ENCODE measurements at places on chromosomes 4 and X.

- no peak for DNase-seq
Observed at GRCh38 chr4:166956484-166956883, 277.8 kb downstream of the SPOCK3 start.

DNA sequence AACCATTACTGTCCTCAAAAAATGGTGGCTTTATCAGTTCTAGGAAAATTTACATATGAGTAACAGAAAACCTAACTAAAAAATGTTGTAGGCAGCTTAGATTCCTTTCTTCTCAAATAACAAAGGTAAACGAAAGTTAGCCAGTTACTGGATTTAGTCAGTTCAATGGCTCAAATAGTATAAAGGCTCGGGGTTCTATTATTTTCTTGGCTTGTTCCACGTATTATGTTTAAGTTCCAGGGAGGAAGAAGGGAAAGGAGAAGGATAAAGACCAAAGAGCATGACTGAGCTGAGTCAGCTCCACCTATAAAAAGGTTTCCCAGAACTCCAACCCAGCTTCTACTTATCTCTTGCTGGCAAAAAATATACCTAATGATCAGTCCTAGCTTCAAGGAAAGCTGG, 41.0 kb upstream of the MAB21L2 start:
- no peak for DNase-seq

- no peak for DNase-seq
Observed at GRCh38 chr4:6576512-6576911, 1.5 kb downstream of the MAN2B2 start.

DNA sequence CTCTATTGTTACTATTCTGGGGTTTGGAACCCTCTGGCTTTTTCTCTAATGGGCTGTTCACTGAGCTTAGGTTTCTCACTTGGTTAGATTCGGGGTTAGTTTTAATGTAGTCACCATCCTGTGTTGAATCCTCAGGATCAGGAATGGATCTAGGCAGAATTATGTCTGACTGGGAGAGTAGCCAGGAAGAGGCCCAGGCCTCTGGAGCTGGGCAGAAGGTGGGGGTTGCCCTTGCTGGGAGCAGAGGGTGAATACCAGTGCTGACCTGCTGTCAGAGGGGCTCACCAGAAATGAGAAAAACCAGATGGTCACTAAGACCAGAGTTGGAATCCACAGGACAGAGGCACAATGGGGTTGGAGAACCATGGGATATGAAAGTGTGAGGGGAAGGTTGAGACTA, 126.6 kb upstream of the SLC4A4 start:
- no peak for DNase-seq

GRCh38 chr4:169823685-169824084, 65.9 kb upstream of the HPF1 start:
- DNase-seq = no peak

DNA sequence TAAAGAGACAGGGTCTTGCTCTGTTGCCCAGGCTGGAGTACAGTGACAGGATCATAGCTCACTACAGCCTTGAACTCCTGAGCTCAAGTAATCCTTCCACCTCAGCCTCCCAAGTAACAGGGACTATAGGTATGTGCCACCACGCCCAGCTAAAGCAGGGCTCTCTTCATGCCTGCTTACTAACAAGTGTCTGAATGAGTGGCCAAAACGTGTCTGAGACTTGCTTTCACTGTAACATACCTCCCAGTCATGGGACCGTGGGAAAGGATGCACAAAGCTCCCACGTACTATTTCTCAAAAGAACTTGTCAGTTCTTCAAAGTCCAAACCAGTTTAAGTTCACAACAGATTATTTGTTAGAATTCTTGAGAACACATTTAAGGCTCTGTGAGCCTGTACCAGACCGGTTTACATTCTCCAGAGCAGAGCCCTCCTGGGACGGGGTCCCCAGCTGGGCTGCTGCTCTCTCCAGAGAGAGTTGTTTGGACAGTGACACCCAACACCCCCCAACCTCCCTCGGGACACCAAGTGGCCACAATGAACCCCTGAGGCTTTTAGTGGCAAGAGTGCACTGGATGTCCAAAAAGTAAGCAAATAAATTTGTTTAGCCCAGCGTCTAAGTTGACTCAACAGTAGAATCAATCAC, 24.1 kb downstream of the SH3KBP1 start:
- peak; percentile 55 for DNase-seq

DNA sequence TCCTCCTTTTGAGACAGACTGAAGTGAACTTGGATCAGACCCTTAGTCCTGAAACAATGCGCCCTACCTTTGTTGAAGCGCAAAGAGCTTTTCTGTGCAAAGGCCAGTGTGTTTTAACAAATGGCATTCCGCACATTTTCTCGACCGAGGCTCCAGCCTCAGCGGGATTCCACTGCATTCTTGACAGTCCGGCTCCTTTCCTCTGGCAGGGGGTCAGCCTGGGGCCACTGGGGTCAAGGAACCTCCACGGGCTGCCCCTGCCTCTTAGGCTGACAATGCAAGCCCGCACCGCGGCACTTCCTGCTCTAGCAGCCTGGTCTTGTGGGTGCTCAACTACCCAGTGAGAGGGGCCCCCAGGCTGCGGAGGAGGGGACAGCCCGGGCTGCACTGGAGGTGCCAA, 47.2 kb upstream of the TFDP3 start:
- no peak for DNase-seq

GRCh38 chr4:181293014-181293413, 950.2 kb upstream of the TENM3 start:
- DNase-seq = no peak

- no peak for DNase-seq
Observed at GRCh38 chrX:13598877-13599276, 29.5 kb downstream of the EGFL6 start.

- no peak for DNase-seq
Observed at GRCh38 chr4:143502231-143502630, 11.3 kb upstream of the SMARCA5 start.

DNA sequence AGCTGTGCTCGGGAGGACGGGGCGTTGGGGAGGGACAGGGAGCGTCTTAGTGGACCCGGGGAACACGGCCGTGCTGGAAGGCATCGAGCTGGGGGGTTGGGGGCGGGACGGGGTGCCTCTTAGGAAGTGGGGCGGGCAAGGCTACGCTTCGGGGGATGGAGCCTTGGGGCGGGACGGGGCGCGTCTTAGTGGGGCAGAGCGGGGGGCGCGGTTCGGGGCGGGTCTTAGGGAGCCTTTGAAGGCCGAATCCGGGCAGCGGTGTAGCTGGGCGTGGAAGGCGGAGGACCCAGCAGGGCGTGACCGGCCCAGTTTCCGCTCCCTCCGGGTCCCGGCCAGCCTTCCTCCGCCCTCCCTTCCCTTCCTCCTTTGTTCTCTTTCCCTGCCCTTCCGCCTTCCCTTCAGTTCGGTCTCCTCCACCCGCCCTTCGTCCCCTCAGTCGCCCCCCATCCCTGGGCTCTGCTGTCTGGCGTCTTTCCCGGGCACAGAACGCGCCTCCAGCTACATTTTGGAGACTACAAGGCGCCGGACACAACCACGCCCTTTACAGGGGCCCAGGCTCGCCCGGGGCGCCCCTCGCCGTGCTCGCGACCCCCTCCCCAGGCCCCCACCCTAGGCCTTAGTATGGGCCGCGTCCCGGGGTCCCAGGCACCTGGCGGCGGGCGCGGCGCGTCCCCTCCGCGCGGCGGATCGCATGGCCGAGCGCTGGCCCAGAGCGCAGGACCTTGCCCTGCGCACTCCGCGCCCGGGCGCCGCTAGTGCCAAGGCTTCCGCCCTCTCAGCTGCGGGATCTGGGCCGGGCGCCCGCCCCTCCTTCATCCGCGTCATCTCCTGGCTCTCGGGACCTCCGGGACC, at the start of gene ARSD:
TSS of gene ARSD (minus strand) at position 757 of the 852 bp plus-strand sequence. CDS start at position 693, 64 bp downstream.
- peak; percentile 95 for DNase-seq

DNA sequence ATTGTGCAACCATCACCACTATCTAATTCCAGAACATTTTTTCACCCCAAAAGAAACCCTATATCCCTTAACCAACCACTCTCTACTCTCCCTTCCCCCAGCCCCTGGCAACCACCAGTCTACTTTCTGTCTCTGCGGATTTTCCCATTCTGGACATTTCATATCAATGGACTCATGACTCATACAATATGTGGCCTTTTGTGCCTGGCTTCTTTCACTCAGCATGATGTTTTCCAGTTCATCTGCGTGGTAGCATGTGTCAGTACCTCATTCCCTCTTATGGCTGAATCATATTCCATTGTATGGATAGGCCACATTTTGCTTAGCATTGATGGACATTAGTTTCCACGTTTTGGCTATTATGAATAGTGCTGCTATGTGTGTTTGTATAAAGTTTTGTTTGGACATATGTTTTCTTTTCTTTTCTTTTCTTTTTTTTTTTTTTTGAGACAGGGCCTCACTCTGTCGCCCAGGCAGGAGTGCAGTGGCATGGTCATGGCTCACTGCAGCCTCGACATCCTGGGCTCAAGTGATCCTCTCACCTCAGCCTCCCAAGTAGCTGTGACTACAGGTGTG, 335.4 kb downstream of the BCOR start:
- no peak for DNase-seq

DNA sequence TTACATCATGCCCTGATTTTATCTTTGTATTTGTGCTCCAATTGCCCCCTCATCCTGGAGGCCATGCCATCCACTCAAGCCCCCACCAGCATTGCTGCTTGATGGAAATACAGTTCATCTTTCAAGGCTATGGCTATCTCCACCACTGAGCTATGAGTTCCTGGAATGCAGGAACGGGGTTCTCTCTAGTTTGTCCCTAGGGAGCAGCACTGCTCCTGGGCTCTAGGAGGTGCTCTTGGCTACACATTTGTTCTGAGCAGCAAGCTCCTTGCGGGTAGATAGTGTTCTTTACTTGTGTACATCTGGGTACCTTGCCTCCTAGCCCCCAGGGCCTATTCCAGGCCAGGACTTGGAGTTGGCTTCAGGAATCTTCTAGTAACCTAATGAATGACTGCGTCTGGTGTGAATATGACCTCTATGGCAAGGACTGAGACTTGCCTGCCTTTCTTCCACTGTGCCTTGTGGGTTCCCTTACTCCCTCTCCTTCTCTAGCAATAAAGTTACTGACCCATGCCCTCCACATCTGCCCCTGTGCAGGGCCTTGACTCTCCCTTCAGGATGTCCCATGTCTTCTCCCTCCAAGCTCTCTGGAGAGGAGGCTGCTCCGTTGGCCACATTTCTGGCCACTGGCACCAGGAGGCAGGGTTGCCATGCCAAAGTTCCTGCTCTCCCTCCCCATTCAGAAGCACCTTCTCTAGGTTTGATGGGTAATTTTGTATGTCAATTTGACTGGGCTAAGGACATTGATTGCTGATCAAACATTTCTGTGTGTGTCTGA, 7.6 kb downstream of the CITED1 start:
- no peak for DNase-seq

- DNase-seq = no peak
Observed at GRCh38 chrX:111483135-111483534, 28.3 kb upstream of the SERTM2 start.

GRCh38 chrX:71162981-71163380, 18.3 kb downstream of the NLGN3 start:
- no peak for DNase-seq

GRCh38 chrX:122270809-122271494, 913.1 kb upstream of the GRIA3 start:
- DNase-seq = no peak

DNA sequence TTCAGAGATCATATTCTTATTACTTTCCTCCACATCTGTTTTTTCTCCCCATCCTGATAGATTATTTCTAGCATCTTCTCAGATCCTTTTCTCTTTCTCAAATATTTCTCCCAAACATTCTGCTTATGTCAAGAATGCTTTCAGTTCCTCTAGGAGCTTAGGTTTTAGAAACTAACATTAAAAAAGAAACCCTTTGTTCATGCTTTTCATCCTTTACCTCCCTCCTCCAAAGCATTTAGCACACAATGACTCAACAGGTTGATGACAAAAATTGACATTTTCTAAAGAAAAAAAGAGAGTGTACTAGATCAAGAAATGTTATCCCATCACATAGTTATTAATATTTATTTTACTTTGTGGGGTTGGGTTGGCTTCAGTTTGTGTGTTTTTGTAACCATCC, 16.5 kb upstream of the ALB start:
- no peak for DNase-seq

DNA sequence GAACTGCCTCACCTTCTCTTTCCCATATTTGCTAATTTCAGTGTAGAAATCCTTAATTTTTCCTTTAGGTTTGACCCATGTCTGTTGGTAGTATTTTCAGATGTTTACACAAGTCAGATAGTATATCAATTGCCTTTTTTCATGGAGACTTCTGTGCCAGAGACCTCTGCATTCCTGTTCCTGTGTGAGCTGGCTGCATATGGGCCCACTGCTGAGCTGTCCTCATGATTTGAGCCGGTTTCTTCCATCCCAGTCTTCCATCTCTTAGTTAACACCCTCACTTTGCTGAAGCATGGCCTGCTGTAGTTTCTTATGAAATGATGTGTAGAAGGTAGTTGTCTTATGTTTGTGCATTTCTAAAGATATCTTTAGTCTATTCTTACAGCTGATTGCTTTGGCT, 40.0 kb downstream of the CDS1 start:
- DNase-seq = no peak

- DNase-seq = no peak
Observed at GRCh38 chr4:19832411-19832810, 419.3 kb upstream of the SLIT2 start.

DNA sequence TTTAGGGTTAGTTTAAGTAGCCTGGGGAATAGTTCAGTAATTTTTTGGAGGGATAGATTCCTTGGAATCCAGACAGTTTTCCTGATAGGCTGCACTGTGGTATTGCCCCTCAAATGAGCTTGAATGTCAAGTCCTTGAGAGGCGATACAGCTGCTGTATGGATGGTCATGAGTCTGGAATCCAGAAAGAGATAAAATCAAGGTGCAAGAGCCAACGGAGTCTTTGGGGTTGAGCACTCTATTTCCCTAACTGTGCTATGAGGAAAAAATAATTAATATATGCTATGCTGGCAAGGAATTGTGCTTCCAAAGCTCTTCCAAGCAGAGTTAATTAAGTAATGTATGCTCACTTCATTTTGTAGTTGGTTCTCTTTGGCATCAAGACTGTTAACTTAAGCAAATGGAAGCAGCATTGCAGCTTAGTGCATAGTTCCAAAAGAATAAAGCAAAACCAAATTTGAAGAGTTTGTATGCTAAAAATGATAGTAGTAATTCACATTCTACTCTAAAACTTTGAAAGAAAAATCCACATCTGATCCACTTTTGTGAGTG, 48.8 kb downstream of the LIMCH1 start:
- DNase-seq = no peak

DNA sequence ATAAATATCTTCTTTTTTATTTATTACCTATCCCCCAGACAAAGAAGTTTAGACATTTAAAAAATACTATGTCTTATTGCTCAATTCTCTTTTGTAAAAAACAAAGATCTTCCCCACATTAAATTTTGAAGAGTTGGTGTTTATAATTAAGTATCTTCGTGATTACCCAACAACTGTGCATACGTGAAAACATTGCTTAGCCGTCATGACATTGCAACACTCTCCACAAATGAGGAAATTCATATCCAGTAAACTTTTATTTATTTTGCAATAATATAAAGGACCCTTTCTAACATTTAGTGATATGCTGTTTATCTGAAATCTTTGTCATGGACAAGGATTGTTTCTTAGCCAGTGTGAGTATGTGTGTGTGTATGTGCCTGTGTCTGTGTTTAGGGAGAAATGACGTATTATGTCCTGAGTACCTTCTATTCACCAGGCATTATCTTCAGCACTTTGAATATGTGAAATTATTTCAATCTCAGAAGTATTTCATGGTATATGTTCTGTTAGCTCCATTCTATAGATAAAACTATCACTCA, 26.1 kb upstream of the EREG start:
- no peak for DNase-seq
